ENCODE measurements at places on chromosomes 4 and X.

- peak; percentile 82 for DNase-seq
Observed at GRCh38 chr4:184265546-184266351, 48.1 kb upstream of the ENPP6 start.

- no peak for DNase-seq
Observed at GRCh38 chrX:46904626-46905025, 7.6 kb upstream of the JADE3 start.

GRCh38 chr4:42083816-42084215, 68.6 kb downstream of the BEND4 start:
- DNase-seq, result no peak

GRCh38 chr4:77880784-77881183, 18.2 kb downstream of the MRPL1 start:
- DNase-seq, result no peak

GRCh38 chr4:38785041-38785790, 2.4 kb upstream of the TLR10 start:
- DNase-seq, result peak; percentile 53

DNA sequence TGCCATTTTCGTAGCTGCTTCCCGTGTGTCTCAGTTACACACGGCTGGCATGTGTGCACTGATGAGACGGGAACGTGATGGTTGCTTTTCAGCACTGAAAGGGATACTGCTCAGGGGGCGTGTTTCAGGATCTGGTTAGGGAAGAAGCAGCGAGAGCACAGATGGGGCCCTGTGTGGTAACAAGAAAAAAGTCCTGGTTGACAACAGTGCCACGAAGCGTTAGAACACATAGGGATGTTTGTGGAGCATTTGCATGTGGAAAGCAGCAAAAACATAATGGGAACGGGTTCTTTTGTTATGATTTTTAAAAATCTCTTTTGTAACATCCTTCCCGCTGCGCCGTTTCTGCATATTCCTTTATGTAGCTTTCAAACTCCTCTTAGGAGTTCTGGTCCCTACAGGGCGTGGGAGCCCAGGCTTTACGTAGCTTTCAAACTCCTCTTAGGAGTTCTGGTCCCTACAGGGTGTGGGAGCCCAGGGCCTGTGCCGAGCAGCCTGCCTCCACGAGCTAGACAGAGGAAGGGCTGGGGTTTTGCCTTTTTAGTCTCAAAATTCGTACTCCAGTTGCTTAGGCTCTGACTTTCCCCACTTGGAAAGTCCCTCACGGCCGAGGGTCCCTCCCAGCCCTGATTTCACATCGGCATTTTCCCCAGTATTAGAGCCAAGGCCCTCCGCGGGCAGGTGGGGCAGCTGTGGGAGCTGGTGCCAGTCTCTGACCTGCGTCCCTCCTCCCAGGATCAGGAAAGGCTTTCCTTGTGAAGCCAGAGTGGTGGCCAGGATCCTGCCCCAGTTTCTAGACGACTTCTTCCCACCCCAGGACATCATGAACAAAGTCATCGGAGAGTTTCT, 11.0 kb upstream of the MSANTD1 start:
- no peak for DNase-seq

GRCh38 chr4:10102474-10103332, 13.9 kb downstream of the WDR1 start:
- no peak for DNase-seq

DNA sequence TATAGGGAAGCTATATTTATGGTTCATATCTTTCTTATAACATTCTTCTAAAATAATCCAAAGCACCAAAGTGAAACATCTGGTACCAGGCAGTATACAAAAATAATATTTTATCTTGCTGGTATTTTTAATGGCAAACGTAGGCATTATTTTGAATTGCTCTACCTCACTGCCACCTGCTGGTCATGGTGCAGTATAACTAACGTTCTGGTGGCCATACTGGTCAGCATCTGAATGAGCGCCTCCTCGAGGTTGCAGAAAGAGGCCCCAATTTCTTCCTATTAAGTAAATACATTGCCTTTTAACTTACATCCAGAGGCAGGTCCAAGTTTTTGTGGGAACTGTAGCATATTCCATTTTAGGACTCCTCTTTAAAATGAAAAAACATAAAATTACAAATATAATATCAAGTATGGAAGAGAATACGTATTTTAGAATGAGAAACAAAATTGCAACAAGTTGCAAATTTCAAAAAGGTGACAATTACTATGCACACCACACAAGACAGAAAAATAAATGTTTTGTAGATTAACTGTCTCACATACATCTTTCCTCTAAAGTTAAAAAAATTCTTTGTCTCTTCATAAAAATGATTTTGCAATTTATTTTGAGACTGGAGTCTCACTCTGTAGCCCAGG, 22.9 kb upstream of the CWH43 start:
- DNase-seq, result peak; percentile 94

GRCh38 chr4:6926081-6926480, 16.5 kb downstream of the TBC1D14 start:
- DNase-seq, result peak; percentile 82

GRCh38 chr4:15878011-15878410, 60.5 kb downstream of the FGFBP1 start:
- DNase-seq, result no peak

- peak; percentile 26 for DNase-seq
Observed at GRCh38 chrX:134821370-134821769, 163.1 kb upstream of the PLAC1 start.

Measured in suppressor macrophage treated with lipopolysaccharide for 1 hour (primary cell).